Forelimb muscle (tissue), 1 donor: ENCODE measurements at places on chromosomes 5 and 9.

GRCh38 chr5:151108566-151108965 lies 27.7 kb upstream of the TNIP1 start:
- DNase-seq: no peak

DNA sequence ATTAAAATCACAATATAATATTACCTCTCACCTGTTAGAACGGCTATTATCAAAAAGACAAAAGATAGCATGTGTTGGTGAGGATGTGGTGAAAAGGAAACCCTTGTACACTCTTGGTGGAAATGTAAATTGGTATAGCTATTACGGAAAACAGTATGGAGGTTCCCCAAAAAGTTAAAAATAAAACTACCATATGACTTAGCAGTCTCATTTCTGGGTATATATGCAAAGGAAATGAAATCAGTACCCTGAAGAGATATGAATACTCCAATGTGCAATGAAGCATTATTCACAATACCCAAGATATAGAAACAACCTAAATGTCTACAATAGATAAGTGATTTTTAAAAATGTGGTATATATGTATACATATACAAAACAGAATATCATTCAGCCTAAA lies 199.9 kb downstream of the SNX18 start:
- no peak for DNase-seq

DNA sequence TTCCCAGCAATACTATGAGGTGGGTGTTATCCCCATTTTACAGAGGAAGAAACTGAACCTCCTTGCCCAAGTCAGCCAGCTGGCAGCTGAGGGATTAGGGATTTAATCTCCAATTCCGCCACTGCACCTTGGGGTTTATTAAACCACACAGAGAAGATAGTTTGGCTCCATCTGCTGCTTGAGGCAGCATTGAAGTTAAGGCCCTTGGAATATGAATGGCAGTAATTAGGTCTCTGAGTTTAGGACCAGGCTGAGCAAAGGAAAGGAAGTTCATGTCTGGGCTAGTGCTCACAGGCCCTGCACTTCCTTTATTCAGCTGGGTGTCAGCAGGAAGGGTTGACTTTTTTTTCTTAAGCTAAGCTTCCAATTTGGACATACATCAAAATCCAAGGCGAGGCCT lies 86.9 kb upstream of the GDNF start:
- DNase-seq: no peak

DNA sequence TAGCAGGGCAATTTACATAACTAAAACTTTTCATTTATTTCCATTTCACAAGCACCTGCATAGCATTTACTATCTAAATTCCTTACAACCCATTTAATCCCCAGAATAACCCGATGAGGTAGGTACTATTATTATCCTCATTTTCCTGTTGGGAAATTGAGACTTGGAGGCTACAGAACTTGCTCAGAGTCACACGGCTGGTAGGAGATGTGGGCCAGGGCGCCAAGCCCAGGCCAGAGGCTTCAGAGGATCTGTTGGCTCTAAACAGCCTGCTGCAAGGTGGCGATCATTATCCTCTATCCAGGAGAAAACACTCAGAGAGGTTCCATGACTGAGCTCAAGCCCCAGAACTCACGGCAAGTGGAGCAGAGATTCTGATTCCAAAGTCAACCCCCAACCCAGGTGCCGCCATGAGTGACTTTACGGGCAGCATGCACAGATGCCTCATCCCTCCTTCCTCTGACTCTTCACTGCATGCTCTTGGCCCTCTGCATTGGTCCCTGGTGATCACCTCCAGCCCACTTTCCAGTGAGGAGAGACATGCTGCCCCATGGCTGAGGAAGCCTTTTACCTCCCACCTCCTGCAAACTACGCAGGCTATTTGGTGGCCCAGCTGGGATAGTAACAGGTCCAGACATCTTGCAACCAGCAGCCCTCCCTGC lies 168.4 kb upstream of the FSTL4 start:
- DNase-seq: no peak

GRCh38 chr9:78677326-78677725 lies 380.4 kb downstream of the PSAT1 start:
- DNase-seq: no peak

DNA sequence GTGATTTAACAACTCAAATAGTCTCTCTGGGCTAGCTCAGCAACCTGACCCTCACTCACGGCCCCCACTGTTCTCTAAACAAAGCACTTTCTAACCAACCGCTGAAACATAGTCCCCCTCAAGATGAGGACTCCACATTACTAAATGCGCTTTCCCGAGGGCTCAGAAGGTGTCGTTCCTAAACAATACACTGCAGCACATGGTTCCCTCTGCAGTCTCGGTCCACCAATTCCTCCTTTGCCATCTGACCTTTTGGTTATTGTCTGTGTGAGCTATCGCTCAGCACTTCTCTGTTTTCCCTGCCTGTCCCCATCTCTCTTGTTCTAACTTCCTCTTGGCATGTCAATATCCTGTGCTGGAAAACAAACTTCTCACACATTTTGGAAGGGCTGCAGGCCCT lies 7.2 kb downstream of the EPB41L4A start:
- DNase-seq: no peak

GRCh38 chr9:72444435-72444834 lies 77.0 kb upstream of the TMC1 start:
- DNase-seq: no peak

- DNase-seq: no peak
Observed at GRCh38 chr9:133957328-133957727, 34.8 kb downstream of the VAV2 start.

DNA sequence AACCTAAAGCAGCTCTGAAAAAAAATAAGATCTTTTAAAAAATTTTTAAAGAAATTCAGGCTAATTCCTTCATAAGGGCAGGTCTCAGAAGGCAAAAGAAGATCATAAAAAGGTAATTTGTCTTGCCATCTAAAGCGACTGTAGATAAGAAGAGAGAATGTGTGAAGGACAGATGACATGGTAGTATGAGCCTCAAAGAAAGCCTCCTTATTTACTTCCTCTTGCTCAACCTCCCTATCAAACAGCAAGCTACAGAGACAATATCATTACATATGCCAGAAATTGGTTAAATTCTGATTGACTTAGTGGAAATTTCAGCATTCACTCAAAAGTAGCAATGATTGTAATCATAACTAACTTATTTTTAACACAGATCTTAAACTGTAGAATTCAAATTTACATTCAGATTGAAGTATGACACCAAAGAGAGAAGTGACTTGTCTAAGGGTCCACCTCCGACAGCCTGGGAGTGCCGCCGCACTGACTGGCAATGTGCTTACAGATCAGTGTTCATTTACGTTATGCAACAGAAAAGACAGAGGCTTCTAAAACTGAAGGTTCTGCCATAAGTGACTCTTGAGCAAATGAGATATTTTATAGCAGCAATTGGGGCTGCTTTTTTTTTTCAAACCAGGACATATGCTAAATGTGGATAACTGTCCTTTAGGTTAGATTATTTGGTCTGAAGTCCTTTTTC lies 132.0 kb downstream of the CEMIP2 start:
- no peak for DNase-seq

DNA sequence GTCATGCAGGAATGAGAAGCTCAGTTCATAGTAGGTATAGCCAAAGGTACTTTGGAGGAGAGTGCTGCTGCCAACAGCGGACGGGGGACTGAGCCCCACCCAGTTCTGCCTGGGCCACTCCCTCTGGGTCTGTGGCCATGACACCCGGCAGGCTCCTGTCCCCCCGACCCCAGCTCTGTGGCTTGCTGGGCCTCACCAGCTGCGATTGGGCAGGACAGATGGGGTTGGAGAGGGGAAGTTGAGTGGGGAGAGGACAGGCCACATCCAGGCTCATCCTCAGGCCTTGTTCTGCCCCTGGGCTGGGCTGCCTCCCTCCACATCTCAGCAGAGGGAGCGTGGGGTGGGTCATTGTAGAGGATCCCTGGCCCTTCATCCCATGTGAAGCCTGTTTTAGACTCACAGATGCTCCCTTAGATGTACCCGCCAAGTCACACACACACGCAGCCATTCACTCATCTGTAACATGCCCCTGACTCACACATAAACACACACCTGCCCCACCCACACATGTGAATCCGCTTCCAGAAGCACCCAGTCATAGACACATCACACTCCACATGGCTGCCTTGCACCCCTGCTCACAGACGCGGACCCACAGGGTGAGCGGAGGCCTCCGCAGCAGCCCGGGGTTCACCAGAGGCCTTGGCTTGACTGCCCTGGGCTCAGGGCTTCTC lies 48.8 kb downstream of the NTNG2 start:
- no peak for DNase-seq

GRCh38 chr9:134918646-134919045 lies 934 bp upstream of the FCN1 start:
- DNase-seq: no peak

GRCh38 chr9:96025995-96026602 lies 150.6 kb downstream of the ERCC6L2 start:
- no peak for DNase-seq
